ENCODE measurements at places on chromosomes 1 and 21.

DNA sequence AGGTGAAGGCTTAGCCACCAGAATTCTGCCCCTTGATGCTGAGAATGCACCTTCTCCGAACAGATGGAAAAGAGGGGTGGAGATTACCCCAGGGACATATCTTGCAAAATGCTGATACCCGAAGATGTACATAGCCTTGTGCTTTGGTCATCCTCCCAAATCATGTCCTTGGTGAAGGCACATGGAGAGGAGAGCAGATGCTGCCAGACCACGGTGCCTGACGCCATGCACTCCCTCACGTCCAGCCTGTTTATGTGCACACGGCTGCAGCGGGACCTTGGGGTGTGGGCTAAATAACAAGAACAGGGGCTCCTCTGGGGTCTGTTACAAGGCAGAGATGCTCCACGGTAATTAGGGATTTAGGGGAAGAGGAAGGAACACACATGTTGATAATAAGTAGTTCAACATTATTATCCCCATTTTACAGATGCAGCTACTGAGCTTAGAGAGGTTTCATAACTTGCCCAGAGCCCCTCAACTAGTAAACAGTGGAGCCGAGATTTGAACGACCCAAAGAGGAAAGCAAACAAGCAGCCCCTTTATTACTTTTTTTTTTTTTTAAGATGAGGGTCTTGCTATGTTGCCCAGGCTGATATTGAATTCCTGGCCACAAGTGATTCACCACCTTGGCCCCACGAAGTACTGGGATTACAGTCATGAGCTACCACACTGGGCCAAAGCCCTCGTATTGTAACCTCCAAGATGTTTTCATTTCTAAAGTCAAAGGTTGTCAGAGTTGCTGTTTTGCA is 12.9 kb downstream of the EPHX1 start:
- no peak for DNase-seq

DNA sequence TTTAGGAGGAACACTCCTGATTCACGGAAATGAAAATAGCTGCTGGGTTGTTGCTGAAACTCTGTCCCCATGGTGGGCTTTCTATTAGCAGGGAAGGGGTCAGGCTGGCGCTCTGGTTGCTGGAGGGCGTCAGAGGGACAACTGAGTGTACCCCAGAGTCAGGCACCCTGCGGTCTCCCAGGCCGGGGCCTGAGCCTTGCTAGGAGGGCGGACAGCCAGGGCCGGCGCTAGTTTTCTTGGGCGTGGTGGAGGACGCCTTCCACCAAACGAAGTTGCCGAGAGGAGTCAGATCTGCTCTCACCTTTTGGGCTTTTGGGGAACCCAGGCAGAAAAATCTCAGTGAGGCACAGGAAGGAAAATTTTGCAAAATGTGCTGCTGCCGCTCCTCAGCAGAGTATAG is 54.8 kb downstream of the NGF start:
- DNase-seq = no peak

DNA sequence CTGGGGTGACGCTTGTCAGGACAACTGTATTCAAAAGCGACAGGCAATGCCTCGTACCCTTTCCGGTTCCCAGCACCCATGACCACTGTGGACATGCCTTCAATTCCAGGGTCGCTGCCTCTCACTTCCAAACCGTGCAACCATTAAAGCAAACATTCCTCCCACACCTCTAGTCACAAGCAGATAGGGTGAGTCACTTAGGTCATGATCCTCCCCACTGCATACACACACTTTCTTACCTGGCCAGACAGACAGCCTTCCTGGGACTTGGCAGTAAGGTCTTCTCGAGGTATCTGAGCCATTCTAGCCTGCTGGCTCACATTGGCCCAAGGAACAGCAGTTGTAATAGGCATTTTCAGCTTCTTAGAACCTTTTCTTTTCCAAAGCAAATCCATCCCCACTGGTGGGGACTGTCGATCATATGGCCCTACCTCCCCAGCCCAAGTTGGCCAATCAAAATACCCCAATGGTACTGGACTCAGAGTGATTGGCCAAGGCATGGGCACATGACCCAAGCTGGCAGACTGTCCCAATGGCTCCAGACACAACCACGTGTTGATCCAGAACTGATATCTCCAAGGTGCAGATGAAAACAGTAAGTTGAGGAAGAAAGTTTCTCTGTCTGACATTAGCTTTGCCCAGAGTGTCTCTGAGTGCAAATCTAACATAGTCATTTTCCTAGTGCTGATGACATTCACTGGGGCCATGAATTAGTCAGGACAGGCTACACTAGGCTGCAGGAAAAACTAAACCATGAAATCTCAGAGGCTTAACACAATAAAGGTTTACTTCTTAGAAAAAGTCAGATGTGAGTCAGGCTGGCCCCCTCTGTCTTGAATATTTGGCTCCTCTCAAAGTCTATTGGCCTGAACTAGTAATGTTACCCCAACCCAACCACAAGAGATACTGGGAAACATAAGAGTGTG is 113.8 kb downstream of the RRAGC start:
- no peak for DNase-seq

DNA sequence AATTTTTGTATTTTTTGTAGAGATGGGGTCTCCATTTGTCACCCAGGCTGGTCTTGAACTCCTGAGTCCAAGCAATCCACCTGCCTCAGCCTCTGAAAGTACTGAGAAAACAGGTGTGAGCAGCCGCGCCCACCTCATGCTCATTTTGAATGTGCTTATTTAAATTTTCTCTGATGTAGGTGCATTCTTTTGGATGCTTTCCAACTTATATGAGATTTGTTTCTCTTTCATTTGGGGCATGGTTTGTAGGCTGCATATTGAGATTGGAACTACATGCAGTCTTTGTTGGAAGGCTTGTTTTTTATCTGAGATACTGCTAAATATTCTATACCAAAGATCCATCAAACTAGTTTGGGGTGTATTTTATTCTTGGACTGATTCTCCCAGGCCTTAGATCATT is 81.0 kb upstream of the IVNS1ABP start:
- no peak for DNase-seq

GRCh38 chr21:39851002-39851618 is 16.1 kb upstream of the PCP4 start:
- no peak for DNase-seq

DNA sequence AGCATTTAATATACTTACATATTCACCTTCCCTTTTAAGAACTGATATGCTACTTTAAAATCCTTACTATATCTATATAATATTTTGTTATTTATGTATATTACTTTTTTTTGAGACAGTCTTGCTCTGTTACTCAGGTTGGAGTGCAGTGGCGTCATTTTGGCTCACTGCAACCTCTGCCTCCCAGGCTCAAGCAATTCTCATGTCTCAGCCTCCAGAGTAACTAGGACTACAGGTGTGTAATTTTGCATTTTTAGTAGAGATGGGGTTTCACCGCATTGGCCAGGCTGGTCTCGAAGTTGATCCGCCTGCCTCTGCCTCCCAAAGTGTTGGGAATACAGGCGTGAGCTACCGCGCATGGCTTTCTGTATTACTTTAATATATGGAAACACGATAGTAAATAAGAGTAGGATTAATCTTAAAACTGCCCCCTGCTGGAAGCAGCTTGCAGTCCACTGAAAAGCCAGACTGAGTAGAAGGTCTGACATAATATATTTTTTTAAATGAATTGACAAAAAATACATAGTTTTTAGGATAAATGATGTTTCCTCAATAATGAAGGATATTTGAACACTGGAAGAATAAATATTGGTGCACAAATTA is 24.4 kb downstream of the RCAN3 start:
- DNase-seq = peak; percentile 7

DNA sequence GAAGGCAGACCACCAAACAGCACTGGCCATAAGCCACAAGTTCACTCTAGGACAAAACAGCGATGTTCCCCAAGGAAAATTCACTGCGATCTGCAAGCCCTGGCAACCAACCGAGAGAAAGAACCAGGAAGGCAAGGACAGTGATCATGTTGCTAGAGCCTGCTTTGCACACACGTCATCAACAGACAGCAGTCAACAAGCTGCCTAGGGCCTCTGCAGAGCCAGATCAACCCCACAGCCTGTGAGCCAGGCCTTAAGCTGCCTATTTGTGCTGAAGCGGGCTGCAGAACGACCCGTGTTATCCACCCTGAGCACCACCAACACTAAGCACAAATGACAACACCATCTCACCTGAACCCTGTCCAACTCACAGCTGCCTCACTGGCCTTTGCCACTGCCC is 6.2 kb upstream of the YRDC start:
- no peak for DNase-seq

- no peak for DNase-seq
Observed at GRCh38 chr21:30234643-30235042, 18.7 kb upstream of the CLDN8 start.

DNA sequence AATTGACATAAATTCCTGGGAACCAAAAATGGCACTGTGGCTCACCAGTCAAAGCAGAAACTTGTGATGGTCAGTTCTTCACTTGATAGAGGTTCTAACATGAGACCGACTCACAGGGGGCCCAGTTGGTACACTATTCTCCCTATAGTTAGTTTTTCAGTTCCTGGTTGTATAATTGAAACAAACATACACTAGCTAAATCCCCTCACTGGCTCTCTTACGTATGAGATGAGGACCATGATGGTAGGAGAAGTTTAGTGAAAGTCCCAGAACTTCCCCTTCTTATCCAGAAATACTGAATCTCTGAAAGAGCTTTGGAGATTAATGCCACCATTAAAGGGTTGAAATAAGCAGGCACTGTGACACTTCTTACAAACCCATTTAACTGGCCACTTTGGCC is 2.8 kb upstream of the S100B start:
- DNase-seq = no peak

DNA sequence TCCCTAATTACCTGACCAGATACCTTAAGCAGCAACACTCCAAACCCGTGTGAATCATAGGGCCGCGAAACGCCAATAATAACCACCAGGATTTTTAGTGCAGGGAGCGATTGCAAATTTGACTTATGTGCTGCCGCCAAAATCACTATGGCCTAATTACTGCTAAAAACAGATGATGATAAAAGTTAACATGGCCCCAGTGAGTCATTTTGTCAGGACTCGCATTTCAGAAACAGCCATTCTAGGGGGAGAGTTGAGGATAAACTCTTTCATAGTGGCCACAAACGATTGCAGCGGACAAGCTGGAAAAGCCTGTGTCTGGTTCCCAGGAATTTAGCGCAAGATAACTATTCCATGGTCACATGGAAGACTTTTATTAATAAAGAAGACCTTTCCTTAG is 103.4 kb downstream of the HLX start:
- DNase-seq = no peak

- DNase-seq = no peak
Observed at GRCh38 chr1:108046026-108046425, 81.0 kb upstream of the VAV3 start.

DNA sequence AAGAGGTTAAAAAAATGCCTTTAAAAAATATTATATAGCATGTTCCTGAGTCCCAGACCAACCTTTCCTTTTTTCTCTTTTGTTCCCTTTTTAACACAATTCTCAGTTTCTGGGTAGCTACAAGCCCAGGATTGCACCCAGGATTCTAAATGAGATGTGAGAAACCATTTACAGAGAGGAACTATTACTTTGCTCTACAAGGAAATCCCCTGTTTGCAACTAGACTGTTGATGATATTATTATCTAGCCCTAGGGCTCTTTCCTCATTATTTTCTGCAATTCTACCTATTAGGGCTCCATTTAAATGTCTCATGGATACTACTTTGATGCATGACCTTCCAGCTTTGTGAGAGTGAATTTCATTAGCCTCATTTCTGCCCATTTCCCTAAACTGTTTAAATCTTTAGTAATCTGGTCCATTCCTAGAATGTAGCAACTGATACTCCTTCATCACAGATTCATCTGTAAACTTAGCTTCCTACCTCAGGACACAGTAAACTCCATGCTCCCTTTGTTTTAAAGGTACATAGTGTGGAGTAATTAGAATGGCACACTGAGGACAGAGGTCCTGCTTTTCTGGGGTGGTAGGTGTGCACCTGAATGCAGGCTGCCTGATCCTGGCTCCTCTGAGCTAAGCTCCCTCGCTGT is 7.1 kb upstream of the KIF14 start:
- no peak for DNase-seq

DNA sequence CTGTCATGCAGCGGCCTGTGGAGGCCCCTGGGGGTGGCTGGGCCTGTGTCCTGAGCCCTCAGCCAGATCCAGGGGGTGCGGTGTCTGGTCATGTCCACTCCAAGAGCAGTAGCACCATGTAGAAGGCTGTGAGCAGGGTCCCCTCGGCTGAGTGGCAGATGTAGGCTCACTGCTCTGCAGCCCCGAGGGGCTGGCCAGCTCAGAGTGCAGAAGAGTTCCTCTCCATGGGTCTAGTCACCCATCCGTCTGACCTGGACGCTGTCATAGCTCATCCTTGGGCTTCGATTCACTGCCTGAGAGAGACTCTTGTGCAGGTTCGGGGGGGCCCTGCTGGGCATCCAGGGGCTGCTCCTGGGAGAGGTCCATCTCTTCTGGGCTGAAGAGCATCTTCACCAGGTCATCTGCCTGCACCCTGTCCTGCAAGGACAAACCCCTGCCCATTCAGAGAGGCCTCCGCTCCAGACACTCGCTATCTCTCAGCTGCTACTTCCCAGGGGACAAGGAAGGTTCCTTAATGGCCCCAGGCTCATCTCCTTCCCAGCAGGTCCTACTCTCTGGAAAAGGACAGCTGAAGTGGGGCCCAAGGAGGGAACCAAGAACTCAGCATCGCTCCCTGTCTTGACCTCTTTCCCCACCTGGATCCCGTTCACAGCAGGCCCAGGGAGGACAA is 6.5 kb upstream of the CLDN19 start:
- no peak for DNase-seq

GRCh38 chr1:174309490-174309889 is 138.3 kb upstream of the GPR52 start:
- DNase-seq = no peak

- DNase-seq = peak; percentile 75
Observed at GRCh38 chr1:192580351-192580962, 4.9 kb downstream of the RGS1 start.

- DNase-seq = no peak
Observed at GRCh38 chr1:24051206-24051945, 60.6 kb downstream of the MYOM3 start.

GRCh38 chr21:37642493-37642892 is 273.8 kb downstream of the KCNJ6 start:
- DNase-seq = no peak

- no peak for DNase-seq
Observed at GRCh38 chr1:118250232-118250631, 65.2 kb upstream of the SPAG17 start.

DNA sequence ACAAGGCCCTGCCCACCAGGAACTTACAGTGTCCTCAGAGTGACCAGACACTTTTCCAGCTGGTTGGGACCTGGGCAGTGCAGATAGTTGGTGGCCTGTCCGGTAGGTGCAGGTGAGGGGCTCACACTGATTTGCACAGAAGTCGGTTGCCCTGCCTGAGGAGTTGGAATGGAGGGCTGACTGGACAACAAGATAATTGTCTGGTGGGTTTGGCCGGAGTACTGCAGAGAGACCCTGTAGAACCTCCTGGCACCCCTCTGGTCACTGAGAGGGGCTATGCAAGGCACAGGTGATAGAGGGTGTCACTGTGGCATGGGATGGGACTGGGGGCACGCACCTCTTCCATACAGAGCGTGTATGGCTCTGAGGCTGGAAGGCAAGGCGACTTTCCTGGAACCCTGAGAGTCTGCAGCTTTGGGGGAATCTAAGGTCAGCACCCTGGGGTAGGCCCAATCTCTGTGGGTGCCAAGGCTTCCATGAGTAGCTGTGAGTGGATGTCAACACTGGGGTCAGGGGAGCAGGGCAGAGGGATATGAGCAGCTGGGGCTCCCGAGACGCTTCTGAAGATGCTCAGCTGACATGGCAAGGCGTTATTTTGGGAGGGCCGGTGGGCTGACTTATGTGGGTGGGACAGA is 7.6 kb upstream of the PLA2G2D start:
- DNase-seq = no peak

- no peak for DNase-seq
Observed at GRCh38 chr1:209607102-209607794, 23.7 kb downstream of the CAMK1G start.

- no peak for DNase-seq
Observed at GRCh38 chr1:114833421-114833820, 21.2 kb upstream of the SYCP1 start.

Measured in astrocyte of the spinal cord (primary cell).